Mammary epithelial cell (primary cell): ENCODE measurements at places on chromosomes 11 and 22.

GRCh38 chr11:124678416-124678815 is 4.7 kb downstream of the SPA17 start:
- no peak for DNase-seq

- DNase-seq: no peak
Measured at GRCh38 chr11:131365329-131365930, 5.0 kb upstream of the NTM start.

- DNase-seq: no peak
Measured at GRCh38 chr11:71451596-71452198, 1.3 kb upstream of the NADSYN1 start.

DNA sequence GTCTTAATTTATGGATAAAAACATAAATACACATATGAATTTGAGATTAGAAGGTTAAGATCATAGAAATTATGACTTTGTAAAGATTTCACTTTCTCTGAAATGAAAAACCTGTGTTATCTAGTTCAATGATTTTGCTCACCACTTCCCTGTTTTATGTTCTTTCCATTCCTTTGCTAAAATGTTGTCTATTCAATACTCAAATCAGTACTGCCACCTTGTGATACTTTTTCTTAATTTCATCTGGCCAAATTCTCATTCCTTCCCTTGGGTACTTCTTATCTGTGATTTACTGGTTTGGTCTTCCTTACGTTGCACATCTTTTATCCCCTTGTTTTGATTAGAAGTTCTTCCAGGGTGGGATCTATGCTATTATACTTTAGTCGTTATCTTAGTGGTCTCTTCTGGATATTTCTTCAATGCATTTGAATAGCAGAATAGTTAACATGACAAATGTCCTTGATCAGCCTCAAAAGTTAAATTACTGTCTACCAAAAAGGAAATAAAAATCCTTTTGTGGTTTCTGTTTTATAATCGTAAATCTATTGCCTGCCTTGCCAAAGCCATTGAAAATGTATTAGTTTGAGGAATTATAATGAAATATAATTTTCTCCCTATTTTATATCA is 197.0 kb downstream of the PGR start:
- DNase-seq: peak; percentile 26

GRCh38 chr11:71447791-71448256 is 369 bp downstream of the DHCR7 start:
- DNase-seq: peak; percentile 26

DNA sequence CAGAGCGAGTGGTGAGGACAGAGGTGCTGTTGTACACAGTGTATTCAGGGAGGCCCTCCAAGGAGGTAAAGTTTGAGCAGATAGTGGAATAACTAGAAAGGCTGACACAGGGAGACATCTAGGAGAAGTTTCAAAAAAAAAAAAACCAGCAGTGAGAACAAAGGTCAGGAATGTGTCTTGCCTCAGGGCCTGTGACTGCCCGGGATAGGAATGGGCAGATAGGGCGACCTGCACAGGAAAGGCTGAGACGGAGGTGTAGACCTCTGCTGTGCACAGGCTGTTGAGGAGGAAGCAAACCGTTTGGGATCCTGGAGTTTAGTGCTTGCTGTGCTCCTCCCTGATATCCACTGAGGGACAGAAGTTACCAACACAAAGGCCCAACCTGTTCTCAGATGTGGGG is 406.5 kb upstream of the B3GAT1 start:
- no peak for DNase-seq

- DNase-seq: peak; percentile 46
Measured at GRCh38 chr11:131423688-131424087, 53.3 kb downstream of the NTM start.

- DNase-seq: no peak
Measured at GRCh38 chr11:83006877-83007330, 64.8 kb downstream of the RAB30 start.

DNA sequence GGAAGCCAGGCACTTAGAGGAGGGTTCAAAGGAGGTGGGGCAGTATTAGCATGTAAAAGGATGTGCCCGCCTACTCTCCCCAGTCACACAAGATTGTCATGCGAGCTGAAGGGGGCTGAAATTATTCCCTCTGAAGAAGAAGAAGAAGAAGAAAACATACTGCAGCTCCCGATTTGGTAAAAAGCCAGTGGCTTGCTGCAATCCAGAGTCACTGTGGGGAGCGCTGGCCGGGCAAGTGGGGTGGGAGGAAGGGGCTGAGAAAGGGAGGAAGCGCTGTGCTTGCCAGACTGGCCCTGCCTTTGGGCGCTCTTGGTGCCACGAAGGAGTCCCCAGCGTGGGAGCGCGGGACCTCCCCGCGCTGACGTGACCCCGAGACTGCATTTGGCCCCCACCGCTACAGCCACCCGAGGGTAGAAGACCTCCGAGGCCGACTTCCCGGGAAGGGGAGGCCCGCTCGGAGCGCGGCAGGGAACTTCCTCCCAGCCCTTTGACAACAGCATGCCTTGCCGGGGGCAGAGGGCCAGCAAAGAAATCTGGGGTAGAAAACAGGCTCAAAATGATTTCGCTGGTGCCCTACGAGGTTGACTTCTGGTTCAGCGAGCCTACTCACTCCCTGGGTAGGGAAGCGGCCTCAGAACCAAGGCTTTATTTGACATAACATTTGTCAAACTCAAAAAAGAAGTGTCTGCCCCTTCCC is 906.3 kb downstream of the DLG2 start:
- DNase-seq: no peak

GRCh38 chr11:122098261-122098980 is 17.6 kb downstream of the BLID start:
- no peak for DNase-seq

DNA sequence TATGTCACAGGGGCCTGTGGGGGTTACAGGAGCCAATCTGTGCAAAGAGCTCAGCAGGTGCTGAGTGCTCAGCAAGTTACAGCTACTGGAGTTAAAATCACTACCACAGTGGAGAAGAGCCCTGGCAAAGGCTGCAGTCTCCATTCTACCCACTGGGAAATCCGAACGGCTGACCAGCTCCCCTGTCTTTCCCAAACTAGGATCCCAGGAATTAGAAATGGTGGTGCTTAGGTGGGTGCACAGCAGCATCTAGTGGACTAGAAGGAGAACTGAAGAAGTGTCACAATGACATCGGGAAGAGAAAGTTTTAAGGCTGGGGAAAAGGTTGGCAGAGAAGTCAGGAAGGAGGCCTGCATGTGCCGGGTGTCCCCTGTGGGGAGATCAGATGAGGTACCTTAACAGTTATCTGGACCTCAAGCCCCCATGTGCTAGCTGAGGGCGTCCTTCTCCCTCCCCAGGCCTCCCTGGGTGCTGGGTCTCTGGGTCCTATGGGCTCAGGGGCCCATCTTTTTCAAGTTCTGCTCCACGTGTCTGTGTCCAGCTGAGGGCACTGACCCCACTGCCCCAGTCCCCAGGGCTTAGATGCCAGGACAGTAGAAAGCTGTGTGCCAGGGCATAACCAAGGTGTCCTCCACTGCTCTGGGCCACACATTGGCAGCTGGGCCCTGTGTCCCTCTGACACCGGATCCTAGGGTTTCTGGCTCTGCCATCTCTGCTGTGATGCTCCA is 1.9 kb downstream of the PIWIL3 start:
- DNase-seq: peak; percentile 25

GRCh38 chr22:46056546-46057245 is 79.7 kb upstream of the WNT7B start:
- peak; percentile 34 for DNase-seq

- DNase-seq: peak; percentile 1
Measured at GRCh38 chr11:90330632-90331031, 107.8 kb upstream of the CHORDC1 start.

GRCh38 chr11:120067438-120068113 is 70.3 kb downstream of the TRIM29 start:
- DNase-seq: no peak

- no peak for DNase-seq
Measured at GRCh38 chr22:48750282-48750681, 1077.4 kb downstream of the BRD1 start.

DNA sequence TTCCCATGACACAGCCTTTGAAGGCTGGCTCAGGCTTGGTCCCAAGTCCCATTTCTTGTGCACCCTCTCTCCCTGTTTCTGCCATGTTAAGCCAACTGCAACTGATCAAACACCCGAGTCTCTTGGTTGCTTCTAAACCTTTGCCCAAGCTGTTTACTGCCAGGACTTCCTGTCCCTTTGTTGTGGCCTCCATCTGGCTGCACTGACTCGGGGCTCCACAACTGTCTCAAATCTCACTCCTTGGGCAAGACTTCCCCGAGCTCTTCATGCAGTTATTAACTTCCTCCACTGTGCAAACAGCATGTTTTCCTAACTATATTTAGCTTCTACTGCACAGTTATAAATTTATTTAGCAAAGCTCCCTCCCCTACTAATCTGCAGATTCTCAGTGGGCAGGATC is 4.3 kb downstream of the VPREB1 start:
- no peak for DNase-seq
